ENCODE measurements at places on chromosomes 7 and 10. TPM values are rescaled to one million over a fixed set of nuclear protein-coding genes. Genes with fewer than 3 reads are reported as not detected.
A peak's percentile ranks its signal among the peaks of the same experiment; 100 is the strongest.

CHAT gene
- not detected for total RNA-seq

- no peak for DNase-seq
These were observed 12.5 kb upstream of the ZNF212 start for GRCh38 chr7:149226840-149227494.

KBTBD2 gene
- total RNA-seq = 49.8 TPM

- no peak for DNase-seq
These were observed 29.3 kb downstream of the RHOBTB1 start for GRCh38 chr10:60914690-60915141.

FGFR2 gene
- 149 TPM for total RNA-seq

DNA sequence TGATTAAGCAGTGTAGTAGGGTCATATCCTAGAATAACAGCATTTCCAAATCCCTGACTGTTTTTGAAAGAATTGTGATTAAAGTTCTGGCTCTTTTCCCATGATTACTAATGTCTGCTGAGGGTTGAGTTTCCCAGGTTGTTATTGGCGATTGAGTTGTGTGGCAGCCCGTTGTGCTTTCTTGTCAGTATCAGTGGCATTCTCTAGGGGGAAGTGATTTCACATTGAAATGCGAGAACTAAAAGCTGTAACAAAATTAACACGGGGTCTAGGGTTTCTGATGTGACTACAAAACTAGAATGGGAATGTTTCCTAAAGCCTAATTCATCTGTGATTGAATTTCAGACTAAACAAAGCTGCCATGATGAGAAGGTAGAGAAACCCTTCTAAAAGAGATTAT, 349.4 kb downstream of the EXOC4 start:
- peak; percentile 7 for DNase-seq

- DNase-seq = peak; percentile 83
These were observed at the start of gene CSTF2T for GRCh38 chr10:51699475-51700227. TSS of gene CSTF2T (minus strand) at chr10:51699595. CDS start at chr10:51699549, 46 bp downstream.

DNA sequence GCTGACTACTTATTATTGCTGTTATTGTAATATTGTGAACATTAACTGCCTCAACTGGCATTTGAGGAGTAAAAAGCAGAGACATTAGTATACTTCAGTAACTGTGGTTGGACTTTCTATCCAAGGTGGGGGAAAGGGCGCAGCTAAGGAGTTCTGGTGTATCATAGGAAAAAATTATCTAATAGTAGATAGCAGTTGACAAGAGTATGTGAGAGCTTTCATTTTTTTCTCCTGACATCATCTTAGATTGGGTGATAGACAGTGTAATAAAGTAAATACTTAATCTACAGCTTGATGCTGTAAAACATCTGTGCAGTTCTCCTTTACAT, 68.9 kb downstream of the PHTF2 start:
- DNase-seq = no peak

DNA sequence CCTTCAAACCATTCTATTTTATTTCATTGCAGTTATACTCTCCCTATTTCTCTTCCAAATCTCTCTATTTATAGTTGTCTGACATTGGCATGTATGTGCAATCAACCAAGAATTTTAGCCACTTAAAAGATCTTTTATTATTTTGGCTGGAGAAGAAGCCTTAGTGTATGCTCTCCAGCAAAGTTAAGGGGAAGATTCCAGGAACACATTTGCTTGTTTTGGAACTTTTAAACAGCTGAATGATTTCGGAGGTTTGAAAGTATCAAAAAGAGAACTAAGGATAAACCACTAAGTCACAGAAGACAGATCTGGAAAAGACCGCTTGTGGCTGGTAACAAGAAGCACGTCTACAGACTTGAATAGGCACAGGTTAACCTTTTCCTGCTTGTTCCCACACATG, 182.2 kb upstream of the FZD1 start:
- DNase-seq = peak; percentile 41

FAM53B gene
- 90.0 TPM for total RNA-seq

GRCh38 chr10:10613656-10614244, 403.9 kb upstream of the CELF2 start:
- DNase-seq = no peak

GRCh38 chr7:131238347-131238931, 89.2 kb upstream of the MKLN1 start:
- DNase-seq = no peak

CCL26 gene
- not detected for total RNA-seq

DNA sequence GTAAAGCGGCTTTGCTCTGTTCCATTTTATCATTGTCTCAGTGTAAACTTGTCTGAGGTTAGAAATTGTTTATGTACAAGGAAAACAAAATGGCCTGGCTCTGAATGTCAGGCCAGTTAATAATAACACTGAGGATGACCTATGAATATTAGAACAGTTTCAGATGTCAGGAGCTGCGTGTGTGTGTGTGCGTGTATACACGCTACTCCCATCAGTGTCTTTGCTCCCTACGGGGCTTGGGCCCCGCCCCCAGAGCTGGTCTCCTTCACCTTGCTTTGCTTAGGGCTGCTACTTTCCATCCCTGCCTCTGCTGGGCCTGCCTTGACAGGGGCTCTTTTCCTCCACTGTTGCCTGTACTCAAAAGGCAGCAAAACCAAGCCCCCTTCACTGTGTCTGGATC, 142.3 kb upstream of the BET1 start:
- no peak for DNase-seq

- no peak for DNase-seq
These were observed 34.9 kb upstream of the PRSS1 start for GRCh38 chr7:142714375-142714774.

DNA sequence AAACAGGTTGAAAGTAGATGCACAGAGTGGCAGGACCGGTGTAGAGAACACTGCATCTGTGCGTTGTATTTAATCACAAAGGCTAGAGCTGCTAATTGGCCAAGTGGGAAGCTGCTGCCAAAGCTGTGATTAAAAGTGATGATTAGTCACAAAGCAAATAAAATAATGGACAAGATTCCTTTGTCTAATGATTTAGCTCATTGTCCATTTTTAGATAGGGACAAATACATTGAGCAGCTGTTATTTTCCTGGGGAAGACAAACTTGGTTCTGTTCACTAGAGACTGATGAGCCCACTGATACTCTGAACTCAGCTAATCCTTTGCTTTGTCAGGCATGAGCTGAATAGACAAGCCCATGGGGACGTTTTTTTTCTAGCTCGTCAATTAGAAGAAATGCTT, 19.7 kb downstream of the UBE3C start:
- DNase-seq = no peak

LIPM gene
- not detected for total RNA-seq

DNA sequence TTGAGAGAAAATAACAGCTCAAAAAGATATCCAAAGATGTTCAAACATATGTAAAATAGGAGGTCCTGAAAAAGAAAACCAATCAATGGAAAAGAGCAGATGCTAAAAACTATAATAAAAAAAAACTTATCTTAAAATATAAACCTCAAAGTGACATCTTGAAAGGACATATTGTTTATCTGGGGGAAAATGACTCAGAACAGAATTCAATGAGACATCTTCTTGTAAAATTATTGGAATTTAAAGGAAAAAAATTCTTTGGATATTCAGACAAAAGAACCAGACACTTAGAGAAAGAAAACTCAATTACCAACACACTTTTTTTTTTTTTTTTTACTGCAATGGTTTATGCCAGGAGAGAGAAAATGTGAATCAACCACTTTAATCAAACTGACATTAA, 58.9 kb downstream of the NAMPT start:
- DNase-seq = no peak

- DNase-seq = no peak
These were observed 188.8 kb downstream of the RAPGEF5 start for GRCh38 chr7:22168129-22168634.

DNA sequence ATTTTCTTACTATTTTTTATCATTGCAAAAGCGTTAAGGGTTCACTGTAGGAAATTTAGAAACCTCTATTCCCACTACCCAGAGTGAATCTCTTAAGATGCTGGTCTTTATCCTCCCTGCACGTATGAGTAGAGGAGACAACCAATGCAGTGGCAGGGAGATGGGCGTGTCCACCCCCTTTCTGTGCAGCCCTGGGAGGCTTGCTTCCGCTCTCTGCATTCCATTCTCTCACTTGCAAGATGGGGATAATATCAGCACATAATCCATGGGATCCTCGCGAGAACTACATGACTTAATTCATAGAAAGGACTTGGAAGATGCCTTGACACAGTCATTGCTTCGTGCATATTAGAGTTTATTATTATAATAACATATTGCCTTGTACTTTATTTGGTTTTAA, 196.2 kb downstream of the KLF6 start:
- no peak for DNase-seq

DNA sequence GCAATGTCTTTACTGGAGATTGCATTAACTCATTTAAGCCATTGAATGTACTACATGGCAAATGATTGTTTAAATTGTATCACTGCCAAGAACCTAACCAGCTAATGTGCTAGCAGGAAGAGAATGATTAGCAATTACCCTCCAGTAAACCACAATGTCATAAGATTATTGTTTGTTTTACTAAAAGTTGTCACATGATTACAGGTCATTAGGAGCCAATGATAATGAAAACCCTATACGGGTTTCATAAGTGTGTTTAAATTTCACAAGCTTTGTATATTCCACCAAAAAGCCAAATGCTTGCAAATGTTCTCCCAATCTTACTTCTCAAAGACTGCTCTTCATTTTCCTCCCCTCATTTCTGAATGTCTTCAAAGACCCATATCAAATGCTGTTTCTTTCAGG, 76.5 kb upstream of the PPP1R3C start:
- no peak for DNase-seq

Measured in thyroid gland (tissue), 4 donors.